ENCODE measurements at places on chromosomes 3 and 15. TPM values are rescaled to one million over a fixed set of nuclear protein-coding genes. Genes with fewer than 3 reads are reported as not detected.

The TIGIT gene
- polyA plus RNA-seq = 1.8 TPM

The KLHL6 gene
- polyA plus RNA-seq = not detected

The MAGEL2 gene
- polyA plus RNA-seq = 10.4 TPM

The EOMES gene
- not detected for polyA plus RNA-seq

The DHX30 gene
- 115 TPM for polyA plus RNA-seq

The ERICH6 gene
- not detected for polyA plus RNA-seq

The CCDC33 gene
- 1.4 TPM for polyA plus RNA-seq

The IL16 gene
- polyA plus RNA-seq = not detected

The RPL22L1 gene
- 96.5 TPM for polyA plus RNA-seq

The GUCA1C gene
- polyA plus RNA-seq = not detected

The SLC27A2 gene
- polyA plus RNA-seq = 3.5 TPM

The ANKRD34C gene
- not detected for polyA plus RNA-seq

The MFN1 gene
- 78.8 TPM for polyA plus RNA-seq

The MST1R gene
- 4.2 TPM for polyA plus RNA-seq

The MED12L gene
- 35.5 TPM for polyA plus RNA-seq

The BCHE gene
- 2.0 TPM for polyA plus RNA-seq

The CPNE9 gene
- 0.32 TPM for polyA plus RNA-seq

The SYNPR gene
- polyA plus RNA-seq = 2.0 TPM

The CCR3 gene
- polyA plus RNA-seq = not detected

The CTXN2 gene
- polyA plus RNA-seq = 0.69 TPM
